Activated T-helper 9 cell treated with anti-CD3 and anti-CD28 coated beads, Interleukin-2, amount 50 U/mL, for 16 hours (primary cell): ENCODE measurements at places on chromosomes 2 and 18.

GRCh38 chr2:128721096-128721495 lies 402.4 kb upstream of the HS6ST1 start:
- DNase-seq: no peak

DNA sequence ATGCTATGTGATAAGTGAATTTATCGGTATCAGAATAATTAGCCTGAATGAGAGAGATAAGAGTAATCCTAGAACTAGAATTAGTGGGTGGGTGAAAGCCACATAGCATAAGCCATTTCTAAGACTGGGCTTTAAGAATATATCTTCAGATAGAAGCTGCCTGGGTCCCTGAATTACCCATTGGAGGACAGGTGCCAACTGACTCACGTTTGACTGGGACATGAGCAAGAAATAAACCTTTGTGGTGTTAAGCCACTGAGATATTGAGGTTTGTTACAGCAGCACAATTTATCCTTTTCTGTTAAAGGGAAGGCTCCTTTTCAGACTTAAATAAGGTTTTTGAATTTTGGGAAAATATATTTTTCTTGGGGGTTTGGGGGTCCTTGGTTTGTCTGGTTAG lies 95.9 kb downstream of the POLE4 start:
- DNase-seq: no peak

GRCh38 chr18:25067275-25068025 lies 284.5 kb downstream of the ZNF521 start:
- DNase-seq: no peak

DNA sequence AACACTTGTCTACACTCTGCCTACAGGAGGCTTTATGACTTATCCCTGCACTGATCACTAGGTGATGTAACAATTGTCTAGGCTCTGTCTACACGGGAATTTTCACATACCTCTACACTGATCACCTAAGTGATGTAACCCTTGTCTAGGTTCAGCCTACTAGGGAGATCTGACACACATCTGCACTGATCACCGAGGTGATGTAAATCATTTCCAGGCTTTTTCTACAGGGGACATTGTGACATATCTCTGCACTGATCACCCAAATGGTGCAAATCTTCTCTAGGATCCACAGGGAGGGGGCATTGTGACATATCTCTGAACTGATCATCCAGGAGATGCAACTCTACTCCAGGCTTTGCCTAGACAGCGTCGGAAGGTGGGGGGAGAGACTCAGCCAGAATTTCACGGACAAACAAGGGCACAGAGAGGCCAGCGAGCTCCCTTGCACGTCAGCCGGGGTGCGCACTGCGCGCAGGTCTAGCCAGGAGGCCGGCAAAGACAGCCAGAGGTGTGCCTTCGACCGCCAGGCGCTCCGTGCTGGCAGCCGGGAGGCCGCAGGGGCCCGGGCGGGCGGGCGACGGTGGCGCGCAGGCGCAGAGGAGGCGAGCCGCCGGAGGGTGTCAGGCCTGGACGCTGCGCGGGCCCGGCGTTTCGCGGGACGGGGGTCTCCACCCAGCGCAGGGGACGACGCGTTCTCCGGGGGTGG lies 46.9 kb upstream of the USP14 start:
- DNase-seq: peak; percentile 65

DNA sequence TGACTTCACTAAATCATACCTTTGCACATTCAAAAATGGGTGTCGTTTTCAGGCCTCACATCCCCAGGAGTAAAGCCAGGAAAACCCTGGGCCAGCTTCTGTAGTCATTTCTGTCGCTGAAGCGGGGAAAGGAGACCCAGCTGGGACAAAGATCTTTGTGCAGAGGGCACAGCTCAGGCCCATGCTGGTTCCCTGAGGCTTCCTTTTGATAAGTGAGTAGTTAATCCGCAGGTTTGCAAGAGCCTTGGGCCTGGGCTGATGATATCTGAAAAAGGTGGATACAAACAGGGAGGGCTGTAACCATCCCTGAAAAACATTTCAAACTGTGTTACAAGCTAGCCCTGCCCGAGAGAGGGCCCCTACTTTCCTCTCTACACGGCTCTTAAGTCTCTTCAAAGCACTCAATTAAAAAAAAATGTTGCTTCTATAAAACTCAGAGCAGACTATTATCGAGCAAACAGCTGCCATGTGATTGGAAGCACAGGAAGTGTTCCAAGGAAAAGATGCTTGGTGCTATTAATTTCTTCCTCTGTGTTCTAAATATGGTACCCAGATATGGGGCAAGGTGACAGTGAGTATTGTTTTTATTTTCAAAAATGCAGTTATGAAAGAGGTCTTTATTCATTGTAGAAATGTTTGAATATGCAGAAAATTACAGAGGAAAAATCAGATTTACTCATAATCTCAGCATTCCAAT lies 117.2 kb downstream of the LNPK start:
- no peak for DNase-seq
